ENCODE measurements at places on chromosomes 16 and 17.

- DNase-seq = no peak
Observed at GRCh38 chr16:78745108-78746019, 645.9 kb downstream of the WWOX start.

- no peak for DNase-seq
Observed at GRCh38 chr17:44345454-44346026, 438 bp downstream of the GRN start.

DNA sequence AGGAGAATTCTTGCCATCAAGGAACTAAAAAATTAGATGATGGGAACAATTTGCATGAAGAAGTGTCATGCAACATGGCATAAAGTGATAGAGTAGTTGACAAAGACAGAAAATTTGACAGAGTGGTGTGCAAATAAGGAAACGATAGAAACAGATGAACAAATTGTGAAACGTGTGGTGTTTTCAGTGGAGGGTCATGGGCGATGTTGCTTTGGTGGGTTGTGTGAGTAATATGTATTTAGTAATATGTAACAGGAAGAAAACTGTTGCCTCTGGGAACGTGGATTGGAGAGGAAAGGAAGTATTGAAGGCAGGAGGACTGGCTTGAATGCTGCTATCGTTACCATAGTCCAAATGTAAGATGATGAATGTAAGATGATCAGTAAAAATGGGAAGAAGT, 3.6 kb downstream of the COX10 start:
- DNase-seq = no peak

GRCh38 chr17:80882926-80883685, 108.5 kb upstream of the CHMP6 start:
- no peak for DNase-seq

DNA sequence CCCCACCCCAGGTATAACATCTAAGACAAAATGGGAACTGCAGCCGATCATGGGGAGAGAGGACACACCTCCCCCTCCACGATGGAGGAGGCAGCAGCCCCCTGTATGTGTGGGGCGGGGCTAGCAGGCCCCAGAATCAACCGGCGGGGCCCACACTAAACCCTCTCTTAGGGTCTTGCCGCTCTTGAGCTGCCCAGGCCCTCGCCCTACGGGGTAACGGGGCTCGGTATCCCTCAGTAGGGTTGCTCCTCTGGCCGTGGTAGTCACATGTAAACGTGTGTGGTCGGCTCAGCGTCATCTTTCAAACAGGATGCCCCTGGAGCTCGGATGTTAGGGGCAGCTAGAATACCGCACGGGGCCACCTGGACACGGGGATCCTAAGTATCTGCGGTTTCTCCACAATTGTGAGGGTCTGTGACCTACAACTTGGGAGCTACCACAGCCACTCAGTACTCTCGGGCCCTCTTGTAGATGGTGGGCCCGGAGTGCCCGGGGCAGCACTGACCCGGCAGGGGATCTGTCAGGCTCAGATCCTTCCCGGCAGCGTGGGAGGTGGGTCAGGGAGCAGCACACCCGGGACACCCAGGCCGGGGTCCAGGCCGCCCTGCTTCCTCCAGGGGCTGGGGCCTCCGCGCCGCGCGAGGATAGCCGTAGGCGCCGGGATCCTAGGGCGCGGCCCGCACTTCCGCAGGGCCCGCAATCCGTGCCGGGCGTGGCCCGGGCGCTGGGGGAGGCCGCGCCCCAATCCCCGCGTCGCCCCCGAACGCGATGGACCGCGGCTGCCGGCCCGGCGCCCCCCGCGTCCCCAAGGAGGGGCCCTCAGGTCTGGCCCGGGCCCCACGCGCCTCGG, 781 bp downstream of the ARHGDIA start:
- no peak for DNase-seq

DNA sequence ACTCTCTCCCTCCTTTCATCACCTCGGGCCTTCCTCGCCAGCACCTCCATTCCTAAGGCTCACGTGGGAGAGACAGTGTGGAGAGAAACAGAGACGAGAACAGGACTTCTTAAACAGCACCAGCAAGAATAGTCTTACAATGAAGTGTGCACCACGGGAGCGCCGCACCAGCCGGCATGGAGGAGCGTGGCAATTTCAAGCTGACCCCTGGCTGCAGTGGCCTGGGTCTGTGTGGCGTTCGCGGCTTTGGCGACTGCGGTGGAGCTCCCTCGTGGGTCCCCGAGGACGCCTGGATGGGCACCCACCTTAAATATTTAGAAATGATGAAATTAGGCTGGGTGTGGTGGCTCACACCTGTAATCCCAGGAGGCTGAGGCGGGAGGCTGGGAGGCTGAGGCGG, 20.5 kb upstream of the MED9 start:
- DNase-seq = no peak

DNA sequence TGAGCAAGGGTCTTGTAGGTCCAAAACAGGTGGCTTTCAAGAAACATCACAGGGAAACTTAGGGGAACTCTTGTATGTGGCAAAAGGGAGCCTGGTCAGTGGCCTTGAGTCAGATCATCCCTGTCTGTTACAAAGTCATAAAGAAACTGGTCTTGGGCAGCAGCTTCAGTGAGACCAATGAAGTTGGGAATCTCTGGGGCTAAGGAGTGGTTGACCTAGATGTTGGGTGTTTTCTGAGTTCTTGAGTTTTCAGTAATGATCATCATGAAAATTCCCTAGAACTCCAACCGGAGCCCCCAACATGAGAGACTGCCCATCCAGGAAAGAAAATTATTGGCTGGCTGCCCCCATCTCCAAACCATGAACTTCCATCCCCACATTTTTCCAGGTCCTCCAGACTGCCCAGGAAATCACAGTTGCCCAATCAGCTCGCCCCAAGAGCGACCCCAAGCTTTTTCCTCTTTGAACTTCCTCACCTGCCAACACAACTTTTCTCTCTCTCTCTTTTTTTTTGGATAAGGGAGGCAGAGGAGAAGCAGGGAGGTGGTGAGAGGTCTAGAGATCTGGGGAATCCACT, 3.9 kb downstream of the CCR7 start:
- no peak for DNase-seq

DNA sequence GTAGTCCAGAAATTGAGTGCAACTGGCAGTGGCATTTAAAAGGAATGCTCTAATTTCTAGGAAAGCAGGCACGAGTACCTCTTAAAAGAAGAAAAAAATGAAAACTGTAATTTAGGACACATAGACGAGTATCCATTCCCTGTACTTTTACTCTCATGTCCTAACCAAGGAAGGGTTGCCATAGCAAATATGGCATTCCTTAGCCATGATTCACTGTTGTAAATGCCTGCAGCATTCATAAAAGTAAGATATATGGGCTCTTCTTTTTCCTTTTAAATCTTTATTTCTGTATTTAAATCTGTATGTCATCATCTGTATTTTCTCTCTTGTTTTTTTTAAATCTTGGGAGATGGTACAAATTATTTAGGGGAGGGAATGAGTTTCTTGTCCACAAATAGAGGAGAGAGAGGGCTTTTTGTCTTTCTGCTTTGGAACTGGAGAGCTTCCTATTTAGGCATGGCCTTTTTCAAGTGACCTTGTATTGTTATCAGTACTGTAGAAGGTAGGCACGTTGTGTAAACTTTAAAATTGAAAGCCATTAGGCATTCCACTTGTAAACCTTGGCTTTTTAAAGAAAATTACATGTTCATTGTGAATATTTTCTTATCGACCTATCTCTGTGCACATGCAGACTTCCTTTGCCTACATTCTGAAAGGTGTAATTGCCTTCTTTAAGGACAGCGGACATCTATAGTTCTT, 50.0 kb downstream of the TENT4B start:
- no peak for DNase-seq

- DNase-seq = no peak
Observed at GRCh38 chr17:69430488-69430887, 16.0 kb downstream of the MAP2K6 start.

GRCh38 chr17:18371455-18371854, 6.1 kb upstream of the EVPLL start:
- no peak for DNase-seq

DNA sequence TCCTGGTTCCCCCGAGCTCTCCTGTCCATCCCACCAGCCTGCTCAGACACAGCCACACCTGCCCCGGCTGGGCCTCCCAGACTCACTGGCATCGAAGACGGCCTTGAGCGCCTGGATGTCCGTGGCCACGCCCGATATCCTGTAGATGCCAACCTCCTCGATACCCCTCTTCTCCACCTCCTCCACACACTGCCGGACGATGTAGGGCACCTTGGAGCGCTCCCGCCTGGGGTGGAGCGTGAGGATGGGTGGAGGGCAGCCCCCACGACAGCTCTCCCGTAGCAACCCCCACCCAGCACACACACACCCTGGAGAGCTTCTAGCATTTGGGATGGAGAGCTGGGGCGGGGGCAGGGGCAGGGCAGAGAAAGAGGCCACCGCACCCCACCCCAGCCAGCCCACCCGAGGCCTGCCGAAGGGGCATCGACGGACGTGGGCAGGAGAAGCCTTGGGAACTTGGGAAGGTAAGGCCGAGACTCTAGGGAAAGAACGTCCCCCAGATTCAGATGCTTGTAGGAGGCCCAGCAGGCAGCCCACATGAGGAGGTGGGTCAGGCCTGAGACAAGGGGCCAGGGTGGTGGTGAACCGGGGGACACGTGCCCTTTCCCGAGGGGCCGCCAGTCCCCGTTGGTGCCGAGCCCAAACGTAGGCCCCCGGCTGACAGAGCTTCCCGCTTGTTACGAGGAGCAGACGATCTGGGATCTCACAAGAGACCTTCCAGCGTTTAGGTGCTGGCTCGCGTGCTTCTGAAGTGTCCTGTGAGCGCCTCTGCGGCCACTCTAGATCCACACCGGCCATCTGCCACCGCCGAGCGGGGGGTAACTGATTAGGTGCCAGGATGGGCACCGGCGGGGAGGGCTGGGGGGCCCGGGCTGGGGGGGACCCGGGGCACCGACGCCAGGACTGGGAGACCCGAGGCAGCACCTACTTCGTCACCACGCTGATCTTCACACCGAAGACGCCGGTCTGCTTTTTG, 15.1 kb downstream of the TIMM22 start:
- DNase-seq = no peak

GRCh38 chr17:28249706-28250105, 69.3 kb upstream of the TMEM97 start:
- DNase-seq = no peak

DNA sequence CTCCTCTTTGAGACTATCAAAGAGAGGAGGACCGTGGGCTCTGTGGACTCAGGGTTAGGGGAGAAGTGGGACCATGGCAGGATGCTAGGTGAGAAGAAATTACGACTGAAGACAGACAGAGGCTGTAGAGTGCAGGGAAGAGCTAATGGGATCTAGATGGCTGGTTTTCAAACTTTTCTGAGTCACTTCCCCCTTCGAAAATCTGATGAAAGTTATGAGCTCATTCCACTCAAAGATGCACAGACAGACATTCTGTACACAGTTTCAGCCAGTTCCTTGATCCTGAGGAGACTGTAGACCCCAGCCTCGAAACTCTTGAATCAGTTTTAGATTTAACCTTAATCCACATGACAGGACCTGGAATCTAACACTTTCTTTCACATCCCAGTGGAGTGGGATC, 40.7 kb downstream of the RGS9 start:
- DNase-seq = no peak

DNA sequence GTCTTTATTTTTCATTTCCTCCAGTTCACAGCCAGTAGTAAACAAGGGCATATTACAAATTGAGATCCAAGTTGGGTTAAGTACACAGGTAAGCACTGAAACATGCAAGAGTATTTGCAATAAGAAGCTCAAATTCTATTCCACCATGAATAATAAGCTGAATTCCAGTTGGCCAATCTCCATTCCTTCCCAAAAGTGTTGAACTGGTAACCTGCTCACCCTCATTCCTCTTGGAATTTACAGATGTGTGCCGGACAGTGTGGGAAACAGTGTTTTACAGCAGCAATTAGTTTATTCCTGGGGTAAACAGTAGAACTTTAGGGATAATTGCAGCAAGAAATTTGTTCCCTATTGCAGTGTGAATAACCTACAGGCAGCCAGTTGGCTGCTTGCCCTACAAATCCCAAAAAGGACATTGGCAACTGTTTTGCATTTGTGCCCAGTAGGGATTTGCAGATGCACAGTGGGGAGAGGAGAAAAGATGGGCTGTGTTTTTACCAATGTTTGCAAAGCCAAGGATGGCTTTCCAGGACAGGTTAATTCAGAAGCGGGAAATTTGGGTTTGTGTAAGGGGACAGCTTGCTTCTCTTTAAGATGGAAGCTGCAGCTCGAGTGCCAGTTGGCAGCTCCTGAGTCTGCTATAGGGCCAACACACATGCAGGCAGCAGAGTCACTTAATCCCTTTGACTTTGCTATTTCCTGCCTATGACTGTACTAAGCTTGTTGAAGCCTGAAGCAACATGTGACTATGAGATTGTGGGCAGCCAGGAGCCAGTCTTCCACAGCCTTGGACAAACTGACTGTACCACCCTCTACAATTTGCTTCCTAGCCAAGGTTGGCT, 318.9 kb downstream of the MAP2K6 start:
- DNase-seq = no peak

GRCh38 chr17:80277751-80278671, 17.4 kb downstream of the RNF213 start:
- DNase-seq = no peak

GRCh38 chr16:20884240-20884556, 16.0 kb downstream of the DCUN1D3 start:
- no peak for DNase-seq

DNA sequence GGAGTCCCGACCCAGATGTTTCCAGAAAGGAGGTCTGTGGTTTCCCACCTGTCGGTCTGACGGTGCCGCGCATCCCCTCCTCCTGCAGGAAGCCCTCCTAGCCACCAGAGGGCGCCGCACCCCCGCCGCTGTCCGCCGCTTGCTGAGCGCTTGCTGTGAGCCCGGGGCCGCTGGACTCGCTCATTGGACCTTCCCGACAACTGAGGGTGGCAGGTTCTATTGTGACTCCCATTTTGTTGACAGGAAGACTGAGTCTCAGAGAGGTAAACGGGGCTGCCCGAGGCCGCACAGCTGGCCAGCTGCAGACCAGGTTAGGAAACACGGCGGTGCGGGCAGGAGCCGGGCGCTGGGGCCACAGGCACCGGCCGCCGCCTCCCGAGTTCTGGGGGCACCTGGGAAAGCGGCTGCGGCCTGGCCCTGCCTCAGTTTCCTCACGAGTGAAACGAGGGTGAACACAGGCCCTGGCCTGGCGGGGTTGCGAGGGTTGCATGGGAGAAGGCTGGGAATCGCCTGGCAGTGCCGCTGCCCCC, 191.1 kb upstream of the CIBAR2 start:
- DNase-seq = no peak

DNA sequence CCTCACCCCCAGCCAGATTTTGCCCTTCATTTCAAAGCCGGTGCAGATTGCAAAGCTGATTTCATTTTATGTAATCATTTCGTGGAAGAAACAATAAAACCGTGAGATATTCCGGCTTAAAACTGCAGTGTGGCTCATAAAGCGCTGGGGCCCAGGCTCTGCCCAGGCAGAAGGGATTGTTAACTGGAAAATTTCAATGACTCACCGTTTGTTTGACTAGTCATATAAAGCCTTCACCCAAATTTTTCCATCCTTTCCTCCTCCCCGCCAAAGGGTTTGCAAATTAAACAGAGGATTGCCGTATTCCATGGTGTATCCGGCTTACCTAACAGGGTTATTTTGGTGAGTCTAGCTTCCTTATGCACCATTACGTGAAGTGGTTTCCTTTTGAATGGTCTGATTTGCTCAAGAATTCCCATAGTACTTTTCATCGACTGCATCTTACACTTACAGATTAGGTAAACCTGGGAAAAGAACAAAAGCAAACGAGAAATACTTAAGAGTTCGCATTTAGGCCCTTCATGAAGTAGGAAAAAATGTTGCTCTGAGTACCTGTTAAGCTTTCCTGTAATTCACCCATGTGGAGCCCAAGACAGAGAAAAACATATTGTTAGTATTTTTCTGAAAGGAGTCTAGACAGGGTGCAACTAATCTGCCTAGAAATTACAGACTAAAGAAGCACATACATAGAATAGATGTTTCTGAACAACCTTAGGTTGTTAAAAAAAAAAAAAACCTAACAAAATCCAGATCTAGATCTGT, 949 bp upstream of the GSPT1 start:
- no peak for DNase-seq
